ENCODE measurements at places on chromosomes 5 and 9.

GRCh38 chr5:5799229-5799628 is 376.8 kb downstream of the ICE1 start:
- no peak for DNase-seq

DNA sequence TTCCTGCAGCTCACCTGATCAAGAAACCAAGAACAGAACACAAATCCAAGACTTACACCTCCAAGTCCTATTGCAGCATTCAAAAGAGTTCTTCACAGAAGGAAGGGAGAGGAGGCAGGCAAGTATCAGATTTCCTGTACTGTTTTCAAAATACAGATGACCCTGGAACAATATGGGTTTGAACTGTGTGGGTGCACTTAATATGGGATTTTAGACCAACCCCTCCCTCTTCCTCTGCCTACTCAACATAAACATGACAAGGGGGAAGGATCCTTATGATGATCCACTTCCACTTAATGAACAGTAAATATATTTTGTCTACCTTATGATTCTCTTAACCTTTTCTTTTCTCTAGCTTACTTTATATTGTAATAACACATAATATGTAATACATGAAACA is 104.6 kb downstream of the ELAVL2 start:
- no peak for DNase-seq

DNA sequence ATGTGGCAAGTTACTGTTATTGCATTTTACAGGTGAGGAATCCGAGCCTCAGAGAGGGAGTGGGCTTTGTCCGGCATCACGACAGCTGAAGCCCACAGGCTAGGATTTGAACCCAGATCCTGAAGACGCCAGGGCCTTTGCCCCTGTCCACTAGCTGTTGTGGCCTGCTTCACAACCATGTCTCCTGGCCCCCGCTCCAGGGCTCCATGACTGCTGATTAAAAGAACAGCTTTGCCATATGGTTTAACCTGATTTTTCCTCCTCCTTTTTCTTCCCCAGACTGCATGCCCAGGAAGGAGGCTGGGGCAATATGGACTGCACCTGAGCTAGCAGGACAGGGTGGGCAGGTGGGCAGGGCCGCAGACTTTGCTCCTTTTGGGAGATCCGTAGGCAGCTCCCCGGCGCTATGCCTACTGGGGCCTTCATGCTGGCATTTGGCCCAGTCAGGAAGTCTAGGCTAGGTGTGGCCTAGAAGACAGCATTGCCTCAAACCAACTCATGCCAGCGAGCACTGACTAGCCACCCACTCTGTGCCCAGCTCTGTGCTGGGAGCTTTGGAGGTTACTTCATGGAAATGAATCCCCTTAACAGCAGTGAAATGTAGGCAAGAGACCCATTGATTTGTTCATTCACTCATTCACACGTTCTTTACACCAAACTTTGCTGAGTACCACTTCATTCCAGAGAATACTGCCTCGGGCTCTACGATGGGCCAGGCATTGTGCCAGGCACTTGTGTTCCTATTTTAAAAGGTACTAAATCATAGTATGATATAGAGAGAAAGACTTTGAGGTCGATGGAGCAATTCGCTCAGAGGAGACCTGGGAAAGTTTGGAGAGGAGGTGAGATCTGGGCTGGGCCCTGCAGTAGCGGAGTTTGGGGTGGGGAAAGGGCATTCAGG is 94.3 kb upstream of the CPEB4 start:
- no peak for DNase-seq

GRCh38 chr5:22277006-22277405 is 576.1 kb downstream of the CDH12 start:
- DNase-seq, result no peak

DNA sequence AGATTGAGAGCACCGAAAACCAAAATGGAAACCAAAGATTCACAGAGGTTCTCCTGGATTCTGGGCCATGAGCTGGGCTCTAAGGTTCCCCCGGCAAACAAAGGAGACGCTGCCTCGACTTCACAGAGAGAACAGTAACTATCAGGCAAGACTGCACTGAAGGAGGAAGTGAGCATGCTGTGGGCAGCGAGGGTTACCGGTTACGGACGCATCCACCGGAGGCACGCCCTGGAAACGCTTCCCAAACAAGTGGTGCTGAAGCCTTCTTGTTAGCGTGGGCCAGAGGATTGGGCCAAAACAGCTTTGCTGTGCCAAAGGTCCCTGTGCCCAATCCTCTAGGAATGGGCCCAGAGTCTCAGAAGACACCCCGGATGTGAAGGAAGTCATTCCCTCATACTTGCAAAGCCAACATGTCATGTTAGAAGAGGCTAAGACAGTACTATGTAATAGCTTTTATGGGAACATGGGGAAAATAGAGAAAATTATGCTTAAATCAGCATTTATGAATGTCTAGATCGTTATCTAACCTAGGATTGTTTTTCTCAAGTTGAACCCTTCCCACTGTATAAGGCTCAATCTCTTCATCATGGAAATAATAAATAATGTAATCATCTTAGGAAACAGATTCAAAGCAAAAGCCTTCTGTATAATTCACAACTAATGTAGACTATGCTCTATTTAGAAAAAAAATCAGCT is 145.4 kb downstream of the GABBR2 start:
- DNase-seq, result no peak

DNA sequence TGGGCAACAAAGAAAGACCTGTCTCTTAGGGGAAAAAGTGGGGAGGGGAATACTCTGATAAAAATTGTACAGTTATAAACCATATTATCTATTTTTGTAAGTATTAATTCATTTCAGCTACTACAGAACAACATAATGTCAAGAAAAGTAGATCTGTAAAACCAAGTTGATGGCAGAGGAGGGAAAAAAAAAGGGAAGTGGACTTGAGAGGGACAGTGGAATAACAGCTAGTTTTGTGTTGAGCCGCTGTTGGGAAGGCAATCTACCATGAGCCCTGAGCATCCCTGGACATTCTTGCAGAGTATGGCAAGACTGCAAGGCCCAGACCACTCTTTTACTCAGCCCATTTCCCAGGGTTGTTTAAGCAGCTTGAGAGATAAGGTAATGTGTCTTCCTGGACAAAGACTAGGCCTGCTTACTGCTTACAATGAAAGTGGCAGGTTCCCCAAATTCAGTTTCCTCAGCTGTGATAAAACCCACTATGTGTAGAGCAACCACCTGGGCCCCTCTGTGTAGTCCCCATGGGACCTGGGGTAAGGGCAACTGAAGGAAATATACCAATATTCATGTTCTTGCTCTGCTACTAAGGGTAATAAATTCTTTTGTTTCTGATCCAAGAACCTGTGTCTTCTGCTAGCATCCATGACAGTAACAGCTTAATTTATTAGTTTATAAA is 25.0 kb downstream of the CEP120 start:
- DNase-seq, result no peak

DNA sequence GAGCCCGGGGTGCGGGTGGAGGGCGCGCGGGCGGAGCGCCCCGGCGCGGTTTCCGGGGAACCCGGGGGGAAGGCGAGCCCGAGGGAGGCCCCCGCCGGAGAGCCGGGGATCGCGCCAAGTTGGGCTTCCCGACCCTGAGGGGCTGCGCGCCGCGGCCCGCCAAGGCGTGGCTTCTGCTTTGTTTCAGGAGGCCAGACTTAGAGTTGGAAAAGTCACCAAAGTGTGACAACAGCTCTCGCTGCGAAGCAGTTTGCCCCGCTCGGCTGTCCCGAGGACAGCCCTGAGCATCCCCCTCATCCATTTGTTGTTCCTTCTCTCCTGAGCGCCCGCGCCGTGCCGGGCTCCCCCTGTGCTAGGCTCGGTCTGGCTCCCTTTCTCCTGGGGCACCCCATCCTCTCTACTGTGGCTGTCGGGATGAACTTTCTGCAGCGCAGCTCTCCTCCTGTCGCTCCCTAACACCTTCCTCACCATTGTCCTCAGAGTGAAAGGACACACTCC is 410 bp downstream of the GLIPR2 start:
- no peak for DNase-seq

All from skin of body (tissue), 3 donors.